NCI-H510A (cell line): ENCODE measurements at places on chromosomes 3 and 15.
A peak's percentile ranks its signal among the peaks of the same experiment; 100 is the strongest.

GRCh38 chr3:10116138-10116460 lies 624 bp downstream of the BRK1 start:
- DNase-seq, result no peak

DNA sequence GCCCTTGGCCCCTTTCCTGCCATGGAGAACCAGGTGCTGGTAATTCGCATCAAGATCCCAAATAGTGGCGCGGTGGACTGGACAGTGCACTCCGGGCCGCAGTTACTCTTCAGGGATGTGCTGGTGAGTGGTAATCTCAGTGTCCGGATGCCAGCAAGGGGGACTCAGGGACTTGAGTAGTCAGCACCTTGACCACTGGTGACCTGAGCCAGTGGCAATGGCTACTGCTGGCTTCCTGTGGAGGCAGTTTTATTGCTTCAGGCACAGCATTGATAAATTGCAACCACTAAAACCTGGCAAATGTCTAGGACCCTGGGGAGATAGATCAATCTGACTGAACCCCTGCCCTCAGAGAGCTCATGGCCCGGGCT lies 830 bp downstream of the MAP2K5 start:
- DNase-seq, result no peak

DNA sequence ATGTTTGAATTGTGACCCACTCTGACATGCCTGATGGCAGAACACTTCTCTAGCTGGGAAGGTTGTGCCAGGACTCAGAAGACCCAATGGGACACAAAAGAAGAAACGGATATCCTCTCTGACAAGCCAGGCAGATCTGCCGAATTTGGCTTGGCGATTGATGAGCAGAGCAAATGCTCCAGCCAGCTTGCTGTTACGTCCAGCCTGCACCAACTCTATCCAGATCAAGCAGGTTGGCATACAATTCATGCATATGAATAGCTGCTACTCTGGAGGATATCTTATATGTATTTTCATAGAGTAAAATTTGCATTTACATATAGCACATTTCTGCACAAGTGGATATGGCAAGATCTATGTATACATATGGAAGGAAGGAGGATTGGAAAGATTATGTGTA lies 102.8 kb downstream of the PEX5L start:
- no peak for DNase-seq

GRCh38 chr3:54344601-54345231 lies 222.4 kb downstream of the CACNA2D3 start:
- no peak for DNase-seq

DNA sequence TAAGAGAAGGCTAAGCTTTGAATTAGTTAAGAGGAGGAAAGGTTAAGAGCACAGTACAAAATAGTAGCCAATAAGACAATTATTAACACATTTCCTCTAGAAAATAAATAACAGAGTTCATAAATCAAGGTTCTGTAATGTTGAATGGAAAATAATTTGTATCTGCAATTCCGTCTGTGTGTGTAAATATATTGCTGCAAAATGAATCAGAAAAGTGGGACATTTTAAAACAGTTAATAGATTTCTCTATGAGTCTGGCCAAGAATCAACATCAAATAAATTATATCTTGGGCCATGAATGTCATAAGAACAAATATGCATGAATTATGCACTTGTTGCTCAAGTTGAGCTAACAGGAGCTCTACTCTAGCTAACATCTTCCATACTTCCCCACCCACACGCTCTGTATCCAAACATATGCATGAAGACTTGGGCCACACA lies 14.2 kb upstream of the SUCNR1 start:
- DNase-seq, result no peak

DNA sequence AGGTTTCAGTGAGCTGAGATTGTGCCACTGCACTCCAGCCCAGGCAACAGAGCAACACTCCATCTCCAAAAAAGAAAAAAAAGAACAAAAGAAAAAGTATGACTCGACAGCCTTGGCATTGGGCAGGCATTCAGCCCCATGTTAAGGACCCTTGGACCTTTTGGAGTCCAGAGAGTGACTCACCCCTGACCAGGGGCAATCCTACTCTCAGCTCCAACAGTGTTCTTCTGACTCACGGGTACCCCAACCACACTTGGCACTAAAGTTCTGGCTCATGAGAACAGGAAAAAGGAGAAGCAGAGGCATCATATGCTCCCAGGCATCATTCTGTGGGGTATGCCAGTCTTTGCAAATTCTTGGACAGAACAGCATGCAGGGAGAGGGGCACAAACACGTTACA lies 252.4 kb upstream of the HES1 start:
- no peak for DNase-seq

DNA sequence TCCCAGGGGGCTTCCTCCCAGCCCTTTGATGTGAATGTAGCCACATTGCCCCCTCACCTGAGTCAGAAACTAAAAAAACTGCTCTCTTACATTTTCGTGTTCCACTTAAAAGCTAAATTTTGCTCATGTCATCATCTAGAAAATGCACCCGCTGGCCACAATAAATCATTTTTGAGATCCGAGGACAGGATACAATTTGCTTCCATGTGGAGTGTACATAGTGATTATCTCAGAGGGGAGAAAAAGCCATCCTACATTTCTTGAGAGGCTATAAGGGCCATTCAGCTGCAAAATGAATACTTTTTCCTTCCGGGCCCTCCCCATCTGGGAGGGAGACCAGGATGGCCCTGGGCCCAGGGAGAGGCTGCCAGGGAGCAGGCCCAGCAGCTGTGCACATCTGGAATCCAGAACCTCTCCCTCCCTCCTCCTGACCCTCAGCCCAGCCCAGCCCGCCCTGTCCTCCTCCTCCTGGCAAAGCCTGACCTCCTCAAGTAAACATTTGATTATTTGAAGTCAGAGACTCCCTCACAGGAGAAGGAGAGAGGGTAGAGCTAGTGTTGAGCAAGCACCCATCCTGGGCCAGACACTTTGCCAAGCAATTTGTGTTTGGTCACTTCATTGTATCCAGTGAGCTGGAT lies 59.1 kb downstream of the CORO2B start:
- DNase-seq, result no peak

- DNase-seq, result no peak
These were observed 20.6 kb downstream of the NCK1 start for GRCh38 chr3:136882571-136882970.

GRCh38 chr3:132311841-132312240 lies 5.4 kb upstream of the ACP3 start:
- no peak for DNase-seq

DNA sequence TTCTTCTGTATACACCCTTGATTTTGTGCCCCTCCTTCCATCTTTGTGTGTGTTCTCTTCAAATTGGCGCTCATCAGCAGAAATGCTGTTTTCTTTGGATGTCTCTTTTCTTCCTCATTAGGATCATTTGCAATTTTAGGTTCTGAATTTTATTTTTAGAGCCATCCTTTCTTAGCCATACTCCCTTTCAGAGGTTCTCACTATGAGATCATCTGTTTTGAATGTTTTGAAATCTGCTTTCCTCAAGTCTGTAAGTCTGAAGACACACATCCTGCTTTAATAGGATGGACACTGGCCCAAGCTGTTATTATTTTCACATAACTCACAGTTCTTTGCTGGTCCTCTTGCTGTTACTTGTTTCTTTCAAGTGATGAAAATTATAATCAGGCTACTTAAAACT lies 124.8 kb downstream of the BDH1 start:
- DNase-seq, result no peak

GRCh38 chr3:123385981-123386380 lies 62.9 kb downstream of the ADCY5 start:
- DNase-seq, result no peak

GRCh38 chr15:62119227-62119864 lies 45.7 kb downstream of the C2CD4B start:
- no peak for DNase-seq

DNA sequence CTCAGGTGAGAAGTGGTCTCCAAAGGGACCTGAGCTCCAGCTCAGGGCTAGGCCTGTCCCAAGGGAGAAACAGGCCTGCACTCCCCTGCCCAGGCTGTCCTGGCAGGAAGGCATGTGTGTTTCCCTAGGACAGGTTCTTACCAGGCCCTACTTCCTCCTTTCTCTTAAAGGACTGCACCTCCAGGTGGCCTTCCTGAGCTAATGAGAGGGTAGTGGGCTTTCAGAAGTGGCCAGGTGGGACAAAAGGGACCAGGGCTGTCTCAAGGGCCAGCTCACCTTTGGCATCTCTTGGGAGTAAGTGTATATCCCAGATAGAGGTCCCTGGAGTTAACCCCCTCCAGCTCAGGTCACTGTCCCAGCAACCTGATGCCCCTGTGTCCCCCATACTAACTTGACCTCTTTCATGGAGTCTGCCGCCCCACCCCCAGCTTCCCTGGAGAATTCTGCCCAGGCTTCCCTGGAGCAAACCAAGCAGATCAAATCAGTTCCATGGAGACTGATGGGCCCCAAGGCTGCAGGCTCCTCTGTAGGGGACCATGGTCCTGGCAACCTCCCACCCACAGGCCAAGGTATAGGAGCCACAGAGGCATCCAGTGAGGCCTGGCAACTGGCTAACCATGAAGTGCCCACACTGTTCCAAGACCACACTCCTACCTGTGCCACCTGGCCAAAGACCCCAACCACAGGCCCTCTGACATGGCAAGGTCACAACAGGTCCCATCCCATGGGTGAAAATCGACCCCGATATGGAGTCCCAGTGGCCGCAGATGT lies 67.6 kb downstream of the ZNF445 start:
- DNase-seq, result no peak

- no peak for DNase-seq
These were observed 247.9 kb downstream of the OCA2 start for GRCh38 chr15:27850981-27851857.

DNA sequence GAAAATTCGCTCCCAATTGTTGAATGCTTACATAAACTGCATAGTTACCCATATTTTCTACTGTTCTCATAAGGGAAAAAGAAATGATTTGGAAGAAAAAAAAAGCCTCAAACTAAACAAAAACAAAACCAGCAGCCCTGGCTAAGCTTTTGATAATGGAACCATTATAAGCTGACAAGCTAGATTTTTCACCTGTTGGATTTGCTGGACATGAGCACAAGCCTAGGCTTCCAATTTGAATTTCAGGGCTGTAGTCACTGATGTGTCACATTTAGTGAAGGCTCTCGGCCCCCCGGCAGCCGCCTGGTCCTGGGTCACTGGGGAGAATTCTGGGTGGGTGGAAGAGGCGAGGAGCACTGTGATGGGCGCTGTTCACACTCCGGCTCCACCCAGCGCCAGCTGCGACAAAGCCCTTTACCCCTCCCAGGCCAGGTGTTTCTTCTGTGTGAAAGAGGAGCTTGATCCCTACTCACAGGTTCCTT lies 4.6 kb downstream of the FBXL22 start:
- peak; percentile 18 for DNase-seq

DNA sequence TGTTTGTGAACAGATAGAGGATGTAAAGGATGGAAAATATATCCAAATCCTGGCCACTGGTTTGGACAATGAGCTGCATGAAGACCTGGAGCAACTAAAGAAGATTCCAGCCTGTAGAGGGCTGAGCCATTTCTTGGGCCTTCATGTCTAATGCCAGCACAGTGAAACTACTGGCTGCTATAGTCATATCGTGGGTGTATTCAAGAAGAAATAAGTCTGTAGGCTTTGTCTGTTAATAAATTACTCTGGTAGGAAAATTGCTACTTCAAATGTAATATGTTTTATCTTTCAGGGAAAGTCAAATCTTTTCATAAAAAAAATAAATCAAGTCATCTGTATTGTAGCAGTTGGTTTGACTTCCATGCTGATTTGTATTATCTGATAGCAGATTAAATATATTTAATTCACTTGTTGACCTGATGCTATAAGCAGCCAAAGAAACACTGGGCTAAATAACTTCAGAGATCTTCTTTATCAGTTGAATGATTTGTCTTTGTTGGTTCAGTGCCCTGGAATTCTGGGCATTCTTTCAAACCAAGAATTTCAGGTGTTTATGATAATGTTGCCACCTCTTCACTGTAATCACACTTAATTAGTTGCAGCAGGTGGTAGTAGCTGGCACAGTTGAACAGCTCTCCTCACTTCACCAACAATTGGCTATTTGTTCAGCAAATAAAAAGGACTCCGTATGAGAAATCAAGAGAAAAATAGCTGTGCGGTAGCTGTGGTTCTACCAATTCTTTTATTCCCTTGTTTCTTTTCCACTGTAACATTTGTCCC lies 1109.5 kb downstream of the NSUN3 start:
- DNase-seq, result no peak

GRCh38 chr15:75369897-75370581 lies 1.6 kb upstream of the MAN2C1 start:
- DNase-seq, result no peak
